ENCODE measurements at places on chromosomes 1 and 21.

GRCh38 chr1:100747771-100748170 is 28.2 kb downstream of the VCAM1 start:
- DNase-seq, result no peak

- no peak for DNase-seq
These were observed 227 bp downstream of the NBL1 start for GRCh38 chr1:19644395-19644680.

GRCh38 chr1:198664068-198664788 is 25.4 kb downstream of the PTPRC start:
- peak; percentile 89 for DNase-seq

- peak; percentile 49 for DNase-seq
These were observed 11.6 kb upstream of the KCNJ15 start for GRCh38 chr21:38244885-38245869.

DNA sequence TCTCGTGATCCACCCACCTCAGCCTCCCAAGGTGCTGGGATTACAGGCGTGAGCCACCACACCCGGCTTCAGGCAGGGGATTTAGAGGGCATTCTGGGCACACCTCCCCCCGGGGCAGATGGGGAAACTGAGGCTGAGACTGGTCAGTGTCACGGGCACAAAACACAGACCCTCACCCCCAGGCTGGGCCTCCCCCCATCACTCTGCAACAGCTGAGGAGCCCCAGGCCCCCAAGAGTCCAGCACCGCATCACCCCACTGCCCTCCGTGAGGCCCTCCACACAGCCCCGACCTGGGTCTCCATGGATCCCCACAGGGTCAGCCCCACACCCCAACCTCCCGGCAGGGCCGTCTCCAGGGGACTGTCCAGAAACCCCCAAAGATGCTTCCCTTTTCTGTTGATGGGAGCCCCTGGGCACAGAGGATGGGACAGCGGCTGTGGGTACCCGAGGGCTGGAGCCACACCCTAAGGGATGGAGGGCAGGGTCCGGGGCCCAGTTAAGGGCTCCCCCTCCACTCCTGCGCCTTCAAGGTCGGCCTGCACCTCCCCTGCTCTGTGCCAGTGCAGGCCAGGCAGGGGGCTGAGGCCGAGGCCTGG is 11.0 kb downstream of the TNFRSF14 start:
- no peak for DNase-seq

GRCh38 chr1:40887012-40887378 is 24.8 kb upstream of the CITED4 start:
- no peak for DNase-seq

DNA sequence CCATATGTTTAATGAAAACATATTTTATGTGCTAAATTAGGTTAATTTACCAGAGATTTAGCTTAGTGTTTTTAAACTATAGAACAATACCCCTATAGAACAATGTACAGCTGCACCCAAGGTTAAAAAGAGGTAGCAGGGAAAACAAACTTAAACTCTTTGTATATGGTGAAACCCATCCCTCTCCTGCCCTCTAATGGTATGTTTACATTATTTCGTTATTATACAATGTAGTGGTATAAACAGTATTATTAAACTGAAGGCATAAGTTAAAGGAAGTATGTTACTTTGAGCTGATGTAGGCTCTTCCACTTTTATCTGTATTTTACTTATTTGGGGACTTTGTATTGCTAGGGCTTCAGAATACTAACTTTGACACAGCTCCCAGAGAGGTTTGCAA is 16.7 kb upstream of the ZYG11A start:
- DNase-seq, result no peak

DNA sequence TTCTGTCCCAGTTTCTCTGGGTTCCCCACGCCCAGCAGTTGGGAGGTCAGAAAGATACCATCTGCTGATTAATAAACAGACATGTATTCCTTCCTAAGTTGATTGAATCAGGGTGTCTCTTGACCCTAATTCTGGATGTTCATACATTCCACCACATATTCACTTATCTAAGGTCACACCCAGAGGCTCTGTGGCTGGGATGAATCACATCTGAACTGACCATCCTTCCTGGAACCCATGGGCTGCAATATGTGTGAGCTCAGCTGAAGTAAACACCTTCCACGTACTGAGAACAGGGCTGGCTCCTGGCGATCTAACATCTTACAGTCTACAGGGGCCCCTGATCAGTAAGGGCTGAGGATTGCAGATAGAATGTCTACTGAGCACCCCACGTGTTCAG is 20.5 kb upstream of the TRABD2B start:
- no peak for DNase-seq

- no peak for DNase-seq
These were observed 3.8 kb upstream of the SELENON start for GRCh38 chr1:25795946-25796810.

DNA sequence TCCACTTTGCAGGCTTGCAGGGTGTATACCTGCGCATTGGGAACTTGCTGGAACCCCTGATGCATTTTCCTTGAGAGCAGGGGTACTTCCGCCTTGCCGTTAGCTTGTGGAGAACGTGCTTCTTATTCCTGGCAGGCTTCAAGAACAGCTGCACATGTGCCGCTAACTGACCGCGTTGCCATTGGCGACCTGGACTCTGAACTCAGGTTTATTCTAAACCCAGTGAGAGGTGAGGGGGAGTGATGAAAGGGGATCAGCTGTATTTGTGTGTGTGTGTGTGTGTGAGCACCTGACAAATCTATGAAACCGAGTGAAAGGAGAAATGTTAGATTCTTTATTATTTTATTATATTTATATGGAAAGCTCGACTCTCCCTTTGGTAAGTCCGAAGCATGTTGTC is 128.6 kb downstream of the HUNK start:
- DNase-seq, result no peak

DNA sequence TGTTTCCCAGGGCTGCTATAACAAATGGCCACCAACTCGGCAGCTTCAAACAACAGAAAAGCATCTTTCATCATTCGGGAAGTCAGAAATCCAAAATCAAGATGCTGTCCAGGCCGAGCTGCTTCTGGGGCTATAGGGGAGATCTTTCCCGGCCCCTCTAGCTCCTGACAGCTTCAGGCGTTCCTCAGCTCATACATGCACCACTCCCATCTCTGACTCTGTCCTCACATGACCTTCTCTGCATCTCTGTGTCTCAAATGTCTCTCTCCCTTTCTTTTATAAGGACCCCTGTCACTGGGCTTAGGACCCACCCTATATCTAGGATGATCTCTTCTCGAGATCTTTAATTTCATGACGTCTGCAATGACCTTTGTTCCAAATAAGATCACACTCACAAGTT is 13.8 kb upstream of the NPPB start:
- DNase-seq, result no peak

GRCh38 chr1:37137601-37138000 is 103.3 kb upstream of the GRIK3 start:
- DNase-seq, result no peak

- no peak for DNase-seq
These were observed 40.2 kb downstream of the LMO4 start for GRCh38 chr1:87368907-87369306.

DNA sequence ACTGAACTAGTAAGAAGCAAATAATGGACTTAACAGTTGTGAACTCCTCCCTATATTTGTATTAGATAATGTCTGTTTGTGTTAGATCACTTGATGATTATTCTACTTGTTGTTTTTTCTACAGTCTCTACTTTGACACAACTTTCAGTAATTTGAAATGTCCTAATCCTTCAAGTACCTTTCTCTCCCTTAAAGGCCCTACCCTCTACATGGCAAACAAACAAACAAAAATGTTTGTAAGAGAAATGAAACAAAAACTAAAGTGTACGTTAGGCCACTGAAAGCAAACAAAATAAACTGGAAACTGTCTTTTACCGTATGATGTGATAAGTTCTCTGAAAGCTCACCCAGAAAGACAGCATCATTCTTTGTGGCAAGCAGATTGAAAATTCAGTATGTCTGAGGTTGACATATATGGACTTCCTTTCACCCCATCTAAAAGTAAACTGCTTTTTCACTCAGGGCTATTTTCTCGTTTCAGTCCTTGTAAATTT is 255.9 kb upstream of the SNX7 start:
- DNase-seq, result peak; percentile 17

- DNase-seq, result peak; percentile 25
These were observed 776 bp downstream of the KDM1A start for GRCh38 chr1:23019863-23020625.

All from suppressor macrophage treated with lipopolysaccharide for 4 hours (primary cell).